ENCODE measurements at places on chromosomes 13 and 19. TPM values are rescaled to one million over a fixed set of nuclear protein-coding genes. Genes with fewer than 3 reads are reported as not detected.

DNA sequence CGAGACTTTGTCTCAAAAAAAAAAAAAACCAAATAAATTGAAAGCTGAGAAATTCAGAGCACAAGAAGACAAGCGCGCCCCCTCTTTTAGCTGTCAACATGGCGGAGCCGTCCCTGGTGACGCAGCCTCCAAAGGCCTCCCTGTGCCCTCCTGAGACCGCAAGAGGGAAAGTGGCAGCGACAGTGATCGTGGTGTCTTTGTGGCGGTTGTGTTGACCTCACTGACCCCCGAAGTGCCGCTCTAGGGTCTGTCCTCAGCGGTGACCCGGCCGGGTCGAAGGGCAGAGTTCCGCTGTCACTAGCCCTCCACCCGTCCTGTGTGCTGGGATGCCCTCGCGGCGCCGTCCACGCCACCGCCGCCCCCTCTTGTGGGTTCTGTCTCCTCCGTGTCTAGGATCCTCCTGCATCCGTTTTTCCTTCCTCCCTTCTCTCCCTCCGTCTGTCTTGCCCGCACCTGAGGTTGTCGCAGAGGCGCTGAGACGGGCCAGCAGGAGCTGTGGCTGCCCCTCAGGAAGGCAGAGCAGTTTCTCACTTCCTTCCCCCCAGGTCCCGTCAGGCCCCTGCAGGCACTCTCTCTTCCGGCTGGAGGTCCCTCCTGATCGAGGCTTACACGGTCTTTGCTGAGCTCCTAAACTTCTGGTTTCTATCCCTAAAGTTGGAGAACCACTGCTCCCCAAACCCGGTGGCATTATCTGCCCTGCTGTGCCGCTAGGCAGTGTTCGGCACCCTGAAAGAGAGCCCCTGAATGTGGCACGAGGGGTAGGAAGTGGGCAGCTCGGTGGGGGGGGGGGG is 7.2 kb downstream of the UHRF1 start:
- H3K4me3 ChIP-seq: peak overlapping the region; percentile 99
- peaks cover 31% of the 10 kb centered on the region for H3K4me1 ChIP-seq
- H3K27me3 ChIP-seq: no peaks in the 10 kb centered on the region
- H3K36me3 ChIP-seq: peaks cover 3% of the 10 kb centered on the region
- peak overlapping the region; percentile 96 for H3K27ac ChIP-seq
- DNase-seq: no peak

GGACT gene
- 5.7 TPM for total RNA-seq

- no peak overlapping the region for H3K27ac ChIP-seq
These were observed 7.4 kb downstream of the SYT3 start for GRCh38 chr19:50632151-50632835.

GRCh38 chr13:98916403-98916802 is 61.5 kb downstream of the DOCK9 start:
- H3K36me3 ChIP-seq: peaks cover 8% of the 10 kb centered on the region
- H3K27ac ChIP-seq: no peak overlapping the region
- no peak for DNase-seq

SMIM44 gene
- total RNA-seq: not detected

DNA sequence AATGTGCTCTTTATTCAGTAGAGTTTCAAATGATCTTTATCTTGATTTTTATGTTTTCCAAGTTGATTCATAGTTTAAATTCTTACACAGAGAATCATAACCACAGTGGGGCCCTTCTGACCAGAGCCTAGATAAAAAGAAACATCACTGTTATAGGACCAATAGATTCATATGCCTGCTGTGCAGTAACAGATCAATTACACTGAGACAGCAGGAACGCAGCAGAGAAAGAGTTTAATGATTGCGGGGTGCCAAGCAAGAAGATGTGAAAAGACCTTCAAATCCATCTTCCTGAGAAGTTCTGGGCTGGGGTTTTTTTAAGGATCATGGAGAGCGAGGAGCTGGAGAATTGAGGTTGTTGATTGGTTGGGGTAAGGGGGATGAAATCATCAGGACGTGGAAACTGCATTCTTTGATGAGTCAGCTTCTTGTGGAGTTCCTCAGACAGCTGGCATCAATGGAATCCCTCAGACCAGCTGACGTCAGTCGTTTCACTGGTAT is 346.6 kb downstream of the TBC1D4 start:
- H3K27me3 ChIP-seq: peaks cover 5% of the 10 kb centered on the region
- no peak overlapping the region for H3K27ac ChIP-seq
- no peaks in the 10 kb centered on the region for H3K4me1 ChIP-seq
- no peaks in the 10 kb centered on the region for H3K36me3 ChIP-seq
- DNase-seq: no peak

GRCh38 chr19:17348700-17349099 is 11.3 kb downstream of the GTPBP3 start:
- peaks cover 14% of the 10 kb centered on the region for H3K4me1 ChIP-seq
- peaks cover 4% of the 10 kb centered on the region for H3K36me3 ChIP-seq
- H3K4me3 ChIP-seq: no peak overlapping the region
- DNase-seq: no peak
- H3K27me3 ChIP-seq: peaks cover 40% of the 10 kb centered on the region

DNA sequence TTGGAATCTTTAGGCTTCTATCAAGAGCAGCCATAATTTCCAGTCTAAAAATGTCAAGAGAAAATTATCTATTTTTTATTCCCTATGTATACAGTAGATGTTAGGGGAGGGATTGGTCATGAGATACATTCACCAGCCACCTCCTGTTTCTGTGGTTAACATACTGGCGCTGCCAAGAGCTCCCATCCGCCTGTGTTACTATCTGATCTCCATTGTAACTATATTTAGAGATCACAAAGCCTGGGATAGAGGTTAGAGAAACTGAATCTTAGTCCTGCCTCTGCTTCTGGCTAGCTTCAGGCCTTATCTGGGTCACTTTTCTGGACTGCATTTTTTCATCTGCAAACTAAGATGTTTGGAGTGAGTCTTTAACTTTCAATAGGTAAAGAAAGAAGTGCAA is 46.3 kb downstream of the POLR1D start:
- H3K4me3 ChIP-seq: no peak overlapping the region
- no peaks in the 10 kb centered on the region for H3K27me3 ChIP-seq

GRCh38 chr13:31224174-31224669 is 24.4 kb downstream of the B3GLCT start:
- no peak for DNase-seq
- H3K4me1 ChIP-seq: peaks cover 16% of the 10 kb centered on the region
- H3K27ac ChIP-seq: no peak overlapping the region
- no peaks in the 10 kb centered on the region for H3K27me3 ChIP-seq
- H3K36me3 ChIP-seq: peaks cover 7% of the 10 kb centered on the region

NKPD1 gene
- 0.57 TPM for total RNA-seq

GRCh38 chr13:73259061-73260017 is 200.5 kb downstream of the KLF5 start:
- H3K27ac ChIP-seq: no peak overlapping the region
- peaks cover 4% of the 10 kb centered on the region for H3K4me1 ChIP-seq
- H3K4me3 ChIP-seq: no peak overlapping the region

GRIN2D gene
- 0.17 TPM for total RNA-seq

GRCh38 chr13:22278336-22278929 is 607.6 kb downstream of the FGF9 start:
- H3K4me1 ChIP-seq: peaks cover 14% of the 10 kb centered on the region
- no peak overlapping the region for H3K4me3 ChIP-seq
- peaks cover 5% of the 10 kb centered on the region for H3K36me3 ChIP-seq

GRCh38 chr19:35851213-35852028 is 883 bp downstream of the NPHS1 start:
- H3K27ac ChIP-seq: peak overlapping the region; percentile 8
- no peak overlapping the region for H3K4me3 ChIP-seq
- peaks cover 10% of the 10 kb centered on the region for H3K36me3 ChIP-seq
- peaks cover 13% of the 10 kb centered on the region for H3K4me1 ChIP-seq
- peaks cover 67% of the 10 kb centered on the region for H3K27me3 ChIP-seq

DNA sequence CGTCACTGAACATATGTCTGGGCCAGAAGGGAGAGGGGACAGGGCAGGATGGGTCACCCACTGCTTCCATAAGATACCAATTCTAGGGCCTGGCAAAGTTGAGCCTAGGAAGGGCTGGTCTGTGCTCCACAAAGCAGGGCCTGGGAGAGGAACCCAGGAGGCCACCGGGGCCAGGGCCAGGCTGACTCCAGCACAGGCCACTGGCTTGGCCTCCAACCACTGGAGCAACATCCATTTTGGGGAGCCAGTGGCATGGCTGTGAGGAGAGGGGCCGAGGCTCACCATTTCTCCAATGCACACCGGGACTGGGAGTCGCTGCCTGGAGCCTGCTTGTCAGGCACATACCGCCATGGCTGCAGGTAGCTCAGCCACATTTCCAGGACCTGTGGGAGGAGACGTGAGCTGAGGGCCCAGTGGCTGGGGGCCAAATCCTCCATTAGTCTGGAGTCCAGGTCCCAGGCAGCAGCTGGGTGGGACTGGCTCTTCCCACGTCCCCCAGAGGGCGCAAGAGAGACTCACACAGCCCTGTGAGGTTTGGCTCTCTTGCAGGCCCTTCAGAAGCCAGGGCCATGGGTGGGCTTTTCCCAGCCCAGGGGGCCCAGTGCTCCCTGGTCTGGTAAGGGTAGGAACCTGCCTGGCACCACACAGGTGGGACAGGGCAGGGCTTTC is 27.7 kb downstream of the TUBA3C start:
- DNase-seq: no peak
- H3K4me3 ChIP-seq: no peak overlapping the region
- no peaks in the 10 kb centered on the region for H3K36me3 ChIP-seq
- no peaks in the 10 kb centered on the region for H3K27me3 ChIP-seq

- no peak overlapping the region for H3K4me3 ChIP-seq
- H3K4me1 ChIP-seq: no peaks in the 10 kb centered on the region
- H3K27ac ChIP-seq: no peak overlapping the region
- peaks cover 28% of the 10 kb centered on the region for H3K27me3 ChIP-seq
- H3K36me3 ChIP-seq: no peaks in the 10 kb centered on the region
These were observed 22.0 kb downstream of the ITGBL1 start for GRCh38 chr13:101474419-101474957.

DNA sequence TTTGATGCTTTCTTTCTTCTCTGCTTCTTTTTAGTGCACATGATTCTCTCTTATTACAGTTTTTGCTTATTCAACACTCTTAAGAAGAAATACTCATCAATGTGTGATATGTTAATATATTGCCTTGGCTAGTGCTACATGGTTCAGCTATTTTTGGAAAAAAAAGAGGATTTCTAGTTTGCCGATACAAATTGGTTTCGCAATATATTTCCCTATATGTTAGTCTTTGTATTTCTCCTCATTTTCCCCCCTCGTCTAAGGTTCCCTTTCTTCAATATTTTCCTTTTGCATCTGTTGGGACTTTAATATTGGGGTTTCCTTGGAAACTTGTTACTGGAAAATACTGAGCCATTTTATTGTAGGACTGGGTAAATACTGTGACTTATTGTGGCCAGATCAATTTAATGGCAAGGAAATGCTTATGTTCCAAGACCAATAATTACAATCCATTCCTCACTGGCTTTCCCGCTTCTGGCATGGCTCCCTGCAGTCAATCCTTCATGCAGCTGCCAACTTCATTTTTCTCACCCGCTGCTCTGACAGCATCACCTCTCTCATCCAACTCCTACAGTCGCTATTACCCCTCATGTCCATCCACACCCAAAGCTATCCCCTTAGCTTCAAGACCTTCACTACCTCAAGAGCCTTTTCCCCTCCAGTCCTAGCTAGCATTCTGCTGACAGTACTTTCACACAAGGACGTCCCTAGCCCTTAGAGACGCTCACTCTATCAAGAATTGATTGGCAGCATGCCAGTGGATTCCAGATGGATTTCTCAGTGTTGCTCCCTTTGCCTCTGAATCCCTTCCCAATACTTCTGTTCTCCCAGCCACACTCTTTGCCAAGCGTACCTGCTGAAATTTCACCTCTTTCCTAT is 280.1 kb upstream of the TMTC4 start:
- H3K27ac ChIP-seq: no peak overlapping the region
- H3K36me3 ChIP-seq: no peaks in the 10 kb centered on the region
- H3K4me3 ChIP-seq: no peak overlapping the region

DNA sequence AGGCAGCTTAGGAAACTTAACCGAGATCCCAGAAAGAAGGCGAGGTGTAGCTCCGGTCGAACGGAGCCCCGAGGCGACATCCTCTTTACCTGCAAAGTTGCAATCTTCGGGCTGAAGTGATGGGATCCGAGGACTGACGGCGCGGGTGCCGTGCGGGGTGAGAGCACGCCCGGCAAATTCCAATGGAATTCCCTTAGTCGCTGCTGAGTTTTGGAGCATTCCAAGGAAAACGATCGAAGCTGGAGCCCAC is 141 bp downstream of the TRPC4 start:
- no peak for DNase-seq
- H3K4me3 ChIP-seq: no peak overlapping the region
- H3K4me1 ChIP-seq: peaks cover 2% of the 10 kb centered on the region
- H3K27me3 ChIP-seq: peaks cover 29% of the 10 kb centered on the region

GRCh38 chr19:31318790-31319425 is 30.3 kb downstream of the TSHZ3 start:
- peaks cover 4% of the 10 kb centered on the region for H3K4me1 ChIP-seq
- no peak overlapping the region for H3K4me3 ChIP-seq
- no peak overlapping the region for H3K27ac ChIP-seq
- peaks cover 2% of the 10 kb centered on the region for H3K36me3 ChIP-seq
- peaks cover 5% of the 10 kb centered on the region for H3K27me3 ChIP-seq

GRCh38 chr13:54312885-54313284 is 1284.3 kb downstream of the OLFM4 start:
- H3K27me3 ChIP-seq: no peaks in the 10 kb centered on the region
- H3K4me1 ChIP-seq: no peaks in the 10 kb centered on the region
- H3K36me3 ChIP-seq: no peaks in the 10 kb centered on the region

LILRB2 gene
- total RNA-seq: 1.5 TPM

CGB3 gene
- not detected for total RNA-seq

- peak overlapping the region; percentile 97 for H3K27ac ChIP-seq
- H3K4me1 ChIP-seq: peaks cover 33% of the 10 kb centered on the region
- peaks cover 6% of the 10 kb centered on the region for H3K36me3 ChIP-seq
- no peak overlapping the region for H3K4me3 ChIP-seq
- no peak for DNase-seq
These were observed 2.9 kb upstream of the ARHGAP45 start for GRCh38 chr19:1063909-1064660.

- no peak for DNase-seq
- no peaks in the 10 kb centered on the region for H3K4me1 ChIP-seq
- H3K27ac ChIP-seq: no peak overlapping the region
- no peaks in the 10 kb centered on the region for H3K27me3 ChIP-seq
- no peaks in the 10 kb centered on the region for H3K36me3 ChIP-seq
These were observed 2724.7 kb downstream of the PCDH9 start for GRCh38 chr13:64505336-64505910.

IRF2BP1 gene
- total RNA-seq: 18.7 TPM

Data from T-helper 17 cell (primary cell).